ENCODE measurements at places on chromosomes 4 and X.

DNA sequence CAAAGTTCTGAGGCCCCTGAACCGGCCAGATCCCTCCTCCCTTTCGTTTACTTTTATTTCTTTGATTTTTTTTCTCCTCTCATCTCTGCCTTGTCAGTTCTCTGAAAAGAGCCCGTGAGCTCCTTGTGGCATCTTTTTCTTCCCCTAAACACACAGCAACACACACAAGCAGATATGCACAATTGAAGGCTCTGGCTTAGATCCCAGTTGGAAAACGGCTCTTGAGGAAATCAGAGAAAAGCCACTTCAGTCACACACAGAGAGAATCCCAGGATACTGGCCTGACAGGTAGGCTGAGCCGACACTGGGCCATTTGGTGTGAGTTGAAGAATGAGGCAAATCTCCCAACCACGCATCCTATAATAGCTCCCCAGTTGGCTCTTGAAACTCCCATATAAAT, 12.9 kb downstream of the DIPK2B start:
- DNase-seq = no peak

DNA sequence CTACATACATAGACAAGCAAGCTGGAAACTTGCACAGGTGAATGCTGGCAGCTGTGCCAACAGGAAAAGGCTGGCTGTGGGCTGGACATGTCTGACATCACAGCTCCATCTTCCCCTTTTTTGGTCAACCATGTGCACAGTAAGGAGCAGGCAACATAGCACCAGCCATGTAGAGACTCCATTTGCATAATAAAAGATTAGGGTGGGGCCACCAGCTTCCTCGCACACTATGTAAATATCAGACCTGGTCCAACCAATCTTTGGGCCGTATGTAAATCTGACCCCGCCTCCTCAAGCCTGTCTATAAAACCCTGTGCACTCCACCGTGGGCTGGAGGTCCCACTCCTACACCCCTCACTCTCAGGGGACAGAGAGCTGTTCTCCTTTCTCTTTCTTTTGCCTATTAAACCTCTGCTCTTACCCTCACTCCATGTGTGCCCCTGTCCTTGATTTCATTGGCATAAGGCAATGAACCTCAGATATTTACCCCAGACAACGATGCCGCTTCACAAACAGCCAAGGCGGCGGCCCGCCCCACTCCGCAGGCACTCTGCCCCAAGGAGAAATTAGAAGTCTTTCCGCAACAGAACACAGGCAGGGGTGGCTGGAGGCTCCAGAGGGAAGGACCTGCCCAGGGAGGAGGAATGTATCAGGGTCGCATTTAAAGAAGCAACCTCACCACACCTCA, 862.2 kb downstream of the TRIML1 start:
- no peak for DNase-seq

GRCh38 chr4:78345237-78345636, 206.3 kb upstream of the ANXA3 start:
- peak; percentile 14 for DNase-seq

DNA sequence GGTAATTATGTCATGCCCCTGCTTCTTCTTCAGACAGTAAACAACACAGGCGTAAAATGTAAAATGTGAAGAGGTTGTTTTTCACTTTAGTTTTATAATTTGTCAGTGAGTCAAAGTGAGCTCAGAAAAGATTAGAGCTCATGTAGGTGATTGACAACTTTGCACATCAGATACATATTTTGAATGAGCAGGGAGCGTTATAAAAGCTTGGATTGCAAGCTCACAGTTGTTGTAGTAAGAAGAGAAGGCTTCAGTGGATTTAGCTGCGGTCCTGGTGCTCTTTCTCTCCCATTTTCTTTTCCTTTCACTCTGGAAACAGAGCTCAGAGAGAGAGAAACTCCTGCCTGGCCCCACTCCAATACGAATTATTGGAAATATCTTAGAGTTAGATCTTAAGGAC, 26.4 kb downstream of the MTMR1 start:
- no peak for DNase-seq

Data from NCI-H226 (cell line).